ENCODE measurements at places on chromosomes 2 and 18.

GRCh38 chr2:12636837-12637581 lies 79.7 kb upstream of the TRIB2 start:
- DNase-seq = no peak

- no peak for DNase-seq
Measured at GRCh38 chr2:85248773-85249509, 78.8 kb downstream of the TGOLN2 start.

GRCh38 chr2:53515435-53516332 lies 251.9 kb upstream of the CHAC2 start:
- DNase-seq = no peak

DNA sequence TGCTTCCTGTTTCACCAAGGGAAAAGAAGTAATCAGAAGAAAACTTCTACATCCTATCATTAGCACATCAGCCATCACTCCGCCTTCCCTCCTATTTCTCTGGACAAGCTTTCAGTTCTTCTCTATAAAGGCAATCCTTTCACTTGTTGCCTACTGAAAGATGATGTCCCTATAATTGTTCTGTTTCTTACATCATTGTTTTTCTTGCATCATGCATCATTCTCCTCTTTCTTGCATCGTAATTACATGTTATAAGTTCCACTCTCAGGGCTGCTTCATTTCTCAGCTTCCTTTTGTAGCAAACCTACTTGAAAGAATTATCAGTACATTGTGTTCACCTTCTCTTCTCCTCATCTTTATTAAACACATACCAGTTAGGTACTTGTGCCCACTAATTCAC lies 7.2 kb downstream of the SLC30A6 start:
- no peak for DNase-seq

DNA sequence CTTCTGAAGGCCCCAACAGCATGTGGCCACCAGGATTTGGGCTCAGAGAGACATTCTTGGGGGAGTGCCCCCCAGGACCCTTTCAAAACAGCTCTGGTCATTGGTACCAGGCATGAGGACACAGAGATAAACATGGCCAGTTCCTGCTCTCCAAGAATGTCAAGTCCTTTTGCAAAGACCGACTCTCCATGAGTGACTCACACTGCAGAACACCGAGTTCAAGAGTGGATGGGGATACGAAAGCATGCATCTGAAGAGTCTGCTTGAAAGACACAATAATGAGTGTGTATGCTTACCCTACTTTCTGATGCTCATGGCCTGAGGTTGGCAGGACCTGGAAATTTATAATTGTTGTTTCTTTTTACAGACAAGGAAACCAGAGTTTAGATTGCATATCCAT lies 450.6 kb downstream of the TSN start:
- DNase-seq = no peak

GRCh38 chr2:109187711-109188495 lies 58.9 kb downstream of the SH3RF3 start:
- DNase-seq = no peak

- DNase-seq = no peak
Measured at GRCh38 chr18:80148326-80149199, 39.5 kb downstream of the ADNP2 start.

DNA sequence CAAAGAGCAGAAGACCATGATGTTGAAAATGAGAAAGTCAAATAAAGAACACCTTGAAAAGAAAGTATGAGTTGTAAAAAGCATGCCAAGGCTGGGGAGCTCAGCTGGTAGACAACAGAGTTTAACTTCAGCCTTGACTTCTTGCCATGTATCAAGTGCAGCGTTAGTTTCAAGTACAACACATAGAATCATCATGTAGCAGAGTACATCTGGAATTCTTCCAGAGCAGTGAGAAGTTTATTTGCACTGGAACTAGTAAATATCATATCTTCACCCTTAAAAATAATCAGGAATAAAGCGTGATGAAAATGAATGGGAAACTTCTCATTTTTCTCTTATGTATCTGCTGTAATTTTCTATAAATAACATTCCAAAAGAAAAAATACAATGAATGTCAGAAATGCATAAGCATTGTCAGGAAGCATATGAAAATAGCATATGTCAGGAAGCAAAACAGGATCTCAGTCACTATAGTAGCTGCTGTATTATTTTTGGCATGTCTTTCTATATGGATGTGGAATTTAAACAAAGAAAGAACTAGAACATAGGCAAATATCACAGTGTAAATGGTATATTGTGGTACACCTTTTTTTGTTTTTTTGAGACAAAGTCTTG lies 10.1 kb upstream of the SULT1C4 start:
- no peak for DNase-seq

- no peak for DNase-seq
Measured at GRCh38 chr2:113201496-113202304, 27.9 kb downstream of the PSD4 start.

- DNase-seq = no peak
Measured at GRCh38 chr2:144481666-144482065, 38.3 kb downstream of the ZEB2 start.

DNA sequence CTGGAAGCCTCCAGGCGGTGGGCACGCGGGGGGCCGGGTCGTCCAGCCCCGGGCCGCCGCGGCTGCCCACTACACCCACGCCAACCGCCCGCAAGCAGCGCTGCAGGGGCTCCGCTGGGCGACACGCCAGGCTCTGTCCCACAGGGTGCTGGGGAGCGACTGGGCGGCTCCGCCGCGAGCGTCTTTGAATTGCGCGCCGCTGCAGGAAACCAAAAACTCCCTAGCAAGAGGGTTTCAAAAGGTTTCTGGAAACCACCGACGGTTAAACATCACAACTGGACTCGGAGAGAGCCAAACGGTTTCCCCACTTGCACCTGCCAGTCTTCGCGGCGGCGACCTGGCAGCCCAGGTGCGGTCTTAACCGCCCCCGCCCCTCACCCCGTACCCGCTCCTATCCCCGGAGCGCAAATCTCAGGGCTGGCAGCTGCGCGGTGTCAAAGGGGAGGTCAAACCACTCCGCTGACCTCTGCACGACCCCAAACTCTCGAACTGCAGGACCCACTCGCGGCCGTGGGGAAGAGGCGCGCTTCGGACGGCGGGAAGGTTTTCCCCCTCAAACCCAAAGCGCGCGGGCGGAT lies 1.0 kb downstream of the CXCR4 start:
- DNase-seq = no peak

GRCh38 chr2:231278868-231279267 lies 80.4 kb downstream of the ARMC9 start:
- no peak for DNase-seq

DNA sequence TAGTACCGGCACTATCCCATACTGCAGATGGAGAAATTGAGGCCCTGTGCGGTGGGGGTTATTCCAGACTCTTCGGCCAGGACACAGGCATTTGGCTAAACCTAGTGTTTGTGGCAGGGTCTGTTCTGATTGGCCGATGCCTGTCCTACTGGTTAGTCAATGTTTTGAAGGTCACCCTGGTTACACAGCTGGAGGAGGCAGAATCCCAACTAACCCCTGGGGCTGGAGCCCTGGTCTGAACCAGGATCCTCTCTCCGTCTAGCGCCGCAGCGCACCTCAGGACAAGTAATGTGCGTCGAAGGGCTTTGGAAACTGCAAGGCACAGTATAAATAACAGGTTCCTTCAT lies 19.4 kb downstream of the TEX44 start:
- no peak for DNase-seq

DNA sequence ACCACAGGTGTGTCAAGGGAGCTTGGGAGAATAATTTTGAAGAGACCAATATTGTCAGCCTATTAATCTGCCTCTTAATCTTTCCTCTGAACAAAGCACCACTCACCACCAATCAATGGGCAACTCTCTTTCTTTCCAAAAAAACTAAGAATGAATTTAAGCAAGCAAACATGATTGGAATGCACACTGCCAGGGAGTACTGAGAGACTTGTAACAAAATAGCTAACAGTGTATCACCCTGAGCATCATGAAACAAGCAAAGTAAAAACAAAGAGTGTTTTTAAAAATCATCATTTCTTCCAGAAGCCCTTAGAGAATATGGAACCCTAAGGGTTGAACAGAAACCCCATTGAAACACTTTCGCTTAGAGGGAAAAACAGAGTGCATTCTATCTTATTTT lies 299.7 kb downstream of the DSEL start:
- DNase-seq = no peak

GRCh38 chr18:79378536-79379250 lies 17.0 kb upstream of the NFATC1 start:
- peak; percentile 65 for DNase-seq

DNA sequence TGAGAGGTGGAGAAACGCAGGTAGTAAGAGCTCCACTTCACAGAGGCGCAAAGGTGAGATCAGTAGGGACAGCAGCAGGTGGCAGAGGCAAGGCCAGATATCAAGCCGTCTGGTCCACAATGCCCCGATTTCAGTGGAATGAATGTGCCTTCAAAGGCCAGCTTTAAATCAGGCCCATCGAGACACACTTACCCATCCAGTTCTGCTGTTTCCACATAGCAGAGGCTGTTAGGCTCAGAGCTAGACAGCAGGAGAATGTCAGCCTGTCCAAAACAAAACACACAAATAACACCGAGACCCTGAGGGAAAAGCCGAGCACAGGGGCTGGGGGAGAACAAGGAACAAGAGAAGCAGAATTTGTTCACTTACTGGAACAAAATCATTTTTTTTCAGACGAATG lies 75.8 kb upstream of the NARS1 start:
- no peak for DNase-seq

DNA sequence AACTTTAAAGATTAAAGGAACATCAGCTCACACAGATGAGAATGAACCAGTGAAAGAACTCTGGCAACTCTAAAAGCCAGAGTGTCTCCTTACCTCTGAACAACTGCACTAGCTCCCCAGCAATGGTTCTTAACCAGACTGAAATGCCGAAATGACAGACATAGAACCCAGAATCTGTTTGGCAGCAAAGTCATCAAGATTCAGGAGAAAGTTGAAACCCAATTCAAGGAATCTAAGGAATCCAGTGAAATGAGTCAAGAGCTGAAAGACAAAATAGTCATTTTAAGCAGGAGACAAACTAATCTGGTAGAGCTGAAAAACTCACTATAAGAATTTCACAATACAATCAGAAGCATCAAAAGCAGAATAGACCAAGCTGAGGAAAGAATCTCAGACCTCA lies 72.0 kb downstream of the STRADB start:
- no peak for DNase-seq

GRCh38 chr2:158797963-158798700 lies 3.0 kb downstream of the DAPL1 start:
- no peak for DNase-seq

DNA sequence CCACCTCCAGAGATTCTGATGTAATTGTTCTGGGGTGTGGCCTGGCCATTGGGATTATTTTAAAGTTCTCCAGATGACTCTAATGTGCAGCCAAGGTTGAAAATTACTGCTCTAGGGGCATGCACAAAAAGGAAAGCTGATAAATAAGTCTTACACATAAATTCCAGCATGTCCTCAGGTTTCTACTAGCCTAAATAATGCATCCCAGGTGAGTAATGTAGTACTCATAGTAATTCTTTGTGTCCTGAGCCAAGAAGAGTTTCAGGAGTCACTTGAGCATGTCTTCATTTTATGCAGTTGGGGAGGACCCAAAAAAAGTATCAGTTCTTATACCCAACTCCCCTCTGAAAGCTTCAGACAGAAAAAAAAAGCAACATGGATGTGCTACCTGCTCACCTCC lies 130.1 kb upstream of the SP5 start:
- no peak for DNase-seq

GRCh38 chr2:50401772-50402653 lies 629.9 kb downstream of the NRXN1 start:
- no peak for DNase-seq

DNA sequence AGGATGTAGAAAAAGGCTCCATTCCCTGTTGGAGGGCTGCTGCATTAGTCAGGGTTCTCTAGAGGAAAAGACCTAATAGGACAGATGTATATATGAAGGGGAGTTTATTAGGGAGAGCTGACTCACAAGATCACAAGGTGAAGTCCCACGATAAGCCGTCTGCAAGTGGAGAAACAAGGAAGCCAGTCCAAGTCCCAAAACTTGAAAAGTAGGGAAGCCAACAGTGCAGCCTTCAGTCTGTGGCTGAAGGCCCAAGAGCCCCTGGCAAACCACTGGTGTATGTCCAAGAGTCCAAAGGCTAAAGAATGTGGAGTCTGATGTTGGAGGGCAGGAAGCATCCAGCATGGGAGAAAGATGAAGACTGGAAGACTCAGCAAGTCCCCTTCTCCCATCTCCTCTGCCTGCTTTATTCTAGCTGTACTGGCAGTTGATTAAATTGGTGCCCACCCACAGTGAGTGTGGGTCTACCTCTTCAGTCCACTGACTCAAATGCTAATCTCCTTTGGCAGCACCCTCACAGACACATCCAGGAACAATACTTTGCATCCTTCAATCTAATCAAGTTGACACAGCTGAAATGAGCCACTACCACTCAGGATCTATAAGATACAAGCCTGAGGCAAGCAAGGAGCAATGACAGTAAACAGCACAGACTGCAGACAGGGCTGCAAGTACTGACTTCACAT lies 30.0 kb upstream of the ATG16L1 start:
- no peak for DNase-seq

DNA sequence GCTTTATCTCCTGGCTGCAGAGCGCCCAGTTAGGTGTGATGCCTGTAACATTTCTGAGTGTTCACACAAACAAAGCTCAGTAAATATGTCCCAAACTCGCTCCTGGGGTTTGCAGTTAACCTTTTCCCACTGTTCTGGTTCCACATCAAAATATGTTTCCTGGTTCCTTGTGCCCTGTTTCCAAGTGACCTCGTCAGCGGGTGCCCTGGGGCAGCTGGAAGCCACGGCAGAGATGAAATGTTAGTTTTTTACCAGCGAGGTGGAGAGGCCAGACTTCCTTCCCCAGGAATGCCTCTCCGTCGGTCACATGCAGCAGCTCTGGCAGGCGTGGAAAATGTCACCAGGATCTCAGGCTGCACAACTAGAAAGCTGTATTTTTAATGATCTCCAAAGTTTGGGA lies 18.2 kb downstream of the NFATC1 start:
- DNase-seq = no peak

DNA sequence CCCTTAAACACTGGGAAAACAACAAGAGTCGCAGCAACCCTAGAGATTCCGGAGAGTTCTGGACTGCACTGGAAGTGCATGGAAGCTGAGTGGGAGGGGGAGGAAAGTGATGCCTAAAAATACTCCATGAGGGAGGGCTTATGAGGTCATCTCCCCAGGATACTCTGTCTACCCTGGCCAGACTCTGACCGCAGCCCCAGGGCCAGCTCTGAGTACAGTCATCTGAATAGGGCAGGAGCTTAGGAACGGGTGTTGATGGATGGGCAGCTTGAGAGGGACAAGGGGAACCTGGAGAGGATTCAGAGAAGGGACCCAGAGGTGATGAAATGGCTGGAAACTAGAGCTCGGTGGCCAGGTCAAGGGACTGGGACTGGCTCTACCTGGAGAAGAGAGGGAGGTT lies 79.3 kb upstream of the IGFBP5 start:
- no peak for DNase-seq

- no peak for DNase-seq
Measured at GRCh38 chr2:225462945-225463344, 63.4 kb downstream of the NYAP2 start.

- DNase-seq = no peak
Measured at GRCh38 chr2:20758997-20759396, 63.9 kb downstream of the LDAH start.

Data from stimulated activated CD8-positive, alpha-beta memory T cell treated with anti-CD3 and anti-CD28 coated beads, Interleukin-7, amount 100 ng/mL, for 1 hour (primary cell).